Activated CD4-positive, alpha-beta T cell treated with anti-CD3 and anti-CD28 coated beads, Interleukin-2, amount 50 U/mL, for 1 hour (primary cell): ENCODE measurements at places on chromosomes 12 and 14.

- no peak for DNase-seq
These were observed 113.9 kb downstream of the AEBP2 start for GRCh38 chr12:19553175-19553574.

GRCh38 chr12:21343636-21344035, 8.9 kb upstream of the SLCO1A2 start:
- no peak for DNase-seq

DNA sequence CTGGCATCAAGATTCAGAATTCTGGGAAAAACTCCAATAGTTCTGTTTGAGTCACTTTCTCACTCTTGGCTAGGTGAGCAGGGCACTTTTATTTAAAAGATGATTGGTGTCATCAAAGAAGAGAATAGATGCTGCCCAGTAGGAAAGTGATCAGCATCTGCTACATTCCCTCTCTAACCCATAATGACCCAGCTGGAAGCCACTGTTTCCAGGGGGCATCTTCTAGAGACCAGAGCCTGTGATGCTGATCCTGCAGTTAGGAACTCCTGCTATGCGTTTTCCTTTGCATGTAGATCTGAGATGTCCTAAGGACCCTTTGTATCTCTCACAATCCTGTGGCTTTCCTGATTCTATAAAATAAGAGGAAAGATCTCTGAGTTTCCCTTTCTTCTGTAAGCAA, 79.9 kb upstream of the TMTC1 start:
- no peak for DNase-seq

DNA sequence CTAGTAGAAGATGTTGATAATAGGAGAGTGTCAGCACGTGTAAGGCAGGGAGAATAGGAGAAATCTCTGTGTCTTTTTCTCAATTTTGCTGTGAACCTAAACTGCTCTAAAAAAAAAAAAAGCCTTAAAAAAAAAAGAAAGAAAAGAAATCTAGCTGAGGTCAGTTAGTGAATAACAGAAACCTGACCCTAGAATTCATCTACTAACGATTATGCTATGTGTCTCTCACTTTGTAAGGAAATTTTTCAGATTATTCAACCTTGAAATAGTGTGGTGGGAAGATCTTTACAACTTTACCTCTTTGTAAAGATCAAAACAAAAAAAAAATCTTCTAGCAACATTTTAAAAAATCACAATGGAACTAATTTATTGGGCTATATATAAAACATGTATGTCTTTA, 995.7 kb downstream of the GALC start:
- DNase-seq: no peak

GRCh38 chr14:72880164-72880563, 13.7 kb downstream of the DPF3 start:
- DNase-seq: no peak

DNA sequence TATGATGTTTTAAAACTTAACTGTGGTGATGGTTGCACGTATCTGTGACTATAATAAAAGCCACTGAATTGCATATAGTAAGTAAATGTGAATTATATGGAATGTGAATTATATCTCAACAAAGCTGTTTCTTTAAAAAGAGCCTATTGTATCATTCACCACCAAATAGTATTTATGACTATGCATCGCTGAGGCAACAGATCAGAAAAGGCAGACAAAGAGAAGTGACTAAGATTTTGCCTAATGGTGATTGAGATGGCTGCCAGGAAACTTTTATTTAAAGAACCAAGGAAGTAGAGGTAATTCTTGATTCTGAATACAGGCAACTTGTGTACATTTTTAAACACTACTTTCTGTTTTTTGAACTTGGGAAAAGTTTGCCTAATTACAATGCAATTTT, 31.7 kb downstream of the DHRS7 start:
- DNase-seq: no peak

DNA sequence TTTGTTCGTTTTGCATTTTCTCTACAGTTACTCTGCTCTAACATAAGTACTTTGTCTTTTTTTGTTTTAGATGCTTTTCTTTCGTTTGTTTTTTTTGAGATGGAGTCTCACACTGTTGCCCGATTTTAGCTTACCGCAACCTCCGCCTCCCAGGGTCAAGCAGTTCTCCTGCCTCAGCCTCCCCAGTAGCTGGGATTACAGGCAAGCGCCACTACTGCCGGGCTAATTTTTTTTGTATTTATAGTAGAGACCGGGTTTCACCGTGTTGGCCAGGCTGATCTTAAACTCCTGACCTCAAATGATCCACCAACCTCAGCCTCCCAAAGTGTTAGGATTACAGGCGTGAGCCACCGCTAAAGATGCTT, 2.7 kb downstream of the DIP2B start:
- DNase-seq: no peak

GRCh38 chr12:77324416-77324762, 259.0 kb upstream of the E2F7 start:
- no peak for DNase-seq

- DNase-seq: no peak
These were observed 17.3 kb downstream of the TPH2 start for GRCh38 chr12:71955970-71956369.

DNA sequence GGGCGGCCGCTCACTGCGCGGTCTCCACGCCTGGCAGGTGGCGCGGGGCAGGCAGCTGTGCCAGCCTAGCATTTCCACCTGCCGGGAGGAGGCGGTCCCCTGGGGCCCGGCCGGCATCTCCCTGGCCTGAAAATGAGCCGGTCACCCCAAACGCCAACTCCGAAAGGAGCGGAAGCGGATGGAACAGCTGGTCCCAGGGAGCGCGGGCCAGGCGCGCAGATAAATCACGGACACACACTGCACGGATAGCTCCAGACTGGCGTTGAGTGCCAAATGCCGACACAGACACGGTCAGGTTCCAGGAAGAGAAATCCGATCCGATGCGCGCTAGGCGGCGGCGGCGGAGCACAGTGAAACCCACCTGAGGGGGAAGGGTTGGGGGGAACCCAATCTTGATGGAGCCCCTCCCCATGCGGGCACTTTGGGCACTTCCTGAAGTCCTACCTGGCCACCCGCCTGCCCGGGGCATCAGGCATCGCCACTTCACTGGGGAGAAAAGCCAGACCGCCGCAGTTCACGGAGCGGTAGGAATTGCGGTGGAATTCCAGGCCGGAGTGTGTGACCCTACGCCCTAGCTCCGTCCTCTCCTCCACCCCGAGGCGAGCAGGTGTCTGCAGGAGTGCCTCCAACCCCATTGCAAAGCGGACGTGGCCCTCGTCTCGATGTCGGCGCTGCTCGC, 624 bp upstream of the PLEKHD1 start:
- DNase-seq: no peak

- DNase-seq: no peak
These were observed 509.1 kb downstream of the VRK1 start for GRCh38 chr14:97306133-97306759.

DNA sequence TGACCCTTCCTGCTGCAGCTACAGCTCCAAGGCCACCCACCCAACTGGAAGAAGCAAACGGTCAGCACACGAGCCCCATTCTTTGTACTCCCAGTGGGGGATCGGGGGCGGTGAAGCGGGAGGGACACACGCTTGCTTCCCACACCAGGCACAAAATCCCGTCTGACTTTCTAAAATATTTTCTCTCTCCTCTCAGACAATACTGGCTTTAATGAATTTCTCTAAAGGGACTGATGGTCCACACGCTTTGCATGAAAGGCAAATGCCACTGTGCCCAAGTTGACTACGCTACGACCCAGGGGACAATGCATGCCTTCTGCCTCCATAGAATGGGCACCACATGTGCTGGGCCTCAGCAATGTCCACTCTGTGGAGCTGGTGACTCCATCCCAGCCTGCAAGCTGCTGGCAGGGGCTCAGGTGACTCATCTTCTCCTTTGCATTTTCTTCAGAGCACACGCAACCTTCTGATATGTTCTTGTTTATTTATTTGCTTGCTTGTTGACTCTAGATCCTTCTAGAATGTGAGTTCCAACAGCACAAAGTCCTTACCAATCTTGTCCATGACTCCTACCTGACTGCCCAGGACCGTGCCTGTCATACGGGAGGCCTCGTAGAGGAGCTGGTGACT, 15.6 kb downstream of the SYNE3 start:
- DNase-seq: no peak

DNA sequence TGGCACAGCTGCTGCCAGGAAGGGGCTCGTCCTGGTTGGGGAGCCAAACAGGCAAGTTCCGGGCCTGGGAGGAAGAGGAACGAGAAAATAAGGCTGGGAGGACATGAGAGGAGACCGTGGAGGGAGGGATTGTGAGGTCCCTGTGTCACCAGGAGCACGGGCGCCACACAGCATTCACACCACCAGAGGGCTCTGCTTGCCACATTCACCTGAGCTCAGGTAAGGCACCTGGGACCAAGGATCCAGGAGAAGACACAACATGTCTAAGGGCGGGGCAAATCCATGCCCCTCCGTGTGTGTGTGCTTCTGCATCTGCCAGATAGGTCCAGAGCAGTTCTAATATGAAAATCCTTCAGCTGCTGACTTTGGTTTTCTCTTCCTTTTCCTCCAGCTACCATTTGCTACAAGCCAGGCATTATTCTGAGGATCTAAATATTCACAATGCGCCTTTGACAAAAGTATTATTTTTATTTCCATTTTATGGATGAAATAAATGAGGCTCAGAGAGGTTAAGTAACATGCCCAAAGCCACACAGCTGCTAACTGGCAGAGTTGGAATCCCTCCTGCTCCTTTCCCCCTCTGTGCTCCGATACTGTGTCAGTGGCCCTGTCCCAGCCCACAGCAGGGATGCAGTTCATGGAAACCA, 14.6 kb downstream of the RAPGEF3 start:
- DNase-seq: peak; percentile 68

GRCh38 chr12:105920161-105920684, 218.5 kb downstream of the NUAK1 start:
- no peak for DNase-seq

GRCh38 chr14:102927346-102927877, 4.9 kb downstream of the AMN start:
- DNase-seq: no peak

- no peak for DNase-seq
These were observed 312.3 kb downstream of the RAD51B start for GRCh38 chr14:68131907-68132306.

- DNase-seq: no peak
These were observed 954 bp upstream of the SLC39A2 start for GRCh38 chr14:20998139-20998538.

GRCh38 chr12:46585854-46586621, 213.5 kb upstream of the SLC38A2 start:
- peak; percentile 16 for DNase-seq

- DNase-seq: no peak
These were observed 1278.3 kb downstream of the SLC16A7 start for GRCh38 chr12:60874091-60874490.

GRCh38 chr12:89800435-89800834, 91.8 kb upstream of the ATP2B1 start:
- no peak for DNase-seq

DNA sequence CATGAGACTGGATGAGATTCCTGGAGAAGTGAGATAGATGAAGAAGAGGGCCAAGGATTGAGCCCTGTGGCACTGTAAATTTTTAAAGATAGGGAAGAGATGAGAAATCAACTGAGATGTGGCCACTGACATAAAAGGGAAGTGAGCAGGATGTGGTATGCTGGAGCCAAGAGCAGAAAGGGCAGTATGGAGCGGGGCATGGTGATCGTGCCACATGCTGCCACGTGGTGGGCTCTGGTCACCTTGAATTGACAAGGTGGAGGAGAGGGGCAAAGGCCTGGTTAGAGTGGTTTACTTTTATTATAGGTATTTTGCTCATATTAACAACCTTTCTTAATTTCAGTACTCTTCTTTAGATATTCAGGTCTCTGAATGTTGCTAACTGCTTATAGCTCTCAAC, 257.9 kb downstream of the NEDD1 start:
- no peak for DNase-seq

DNA sequence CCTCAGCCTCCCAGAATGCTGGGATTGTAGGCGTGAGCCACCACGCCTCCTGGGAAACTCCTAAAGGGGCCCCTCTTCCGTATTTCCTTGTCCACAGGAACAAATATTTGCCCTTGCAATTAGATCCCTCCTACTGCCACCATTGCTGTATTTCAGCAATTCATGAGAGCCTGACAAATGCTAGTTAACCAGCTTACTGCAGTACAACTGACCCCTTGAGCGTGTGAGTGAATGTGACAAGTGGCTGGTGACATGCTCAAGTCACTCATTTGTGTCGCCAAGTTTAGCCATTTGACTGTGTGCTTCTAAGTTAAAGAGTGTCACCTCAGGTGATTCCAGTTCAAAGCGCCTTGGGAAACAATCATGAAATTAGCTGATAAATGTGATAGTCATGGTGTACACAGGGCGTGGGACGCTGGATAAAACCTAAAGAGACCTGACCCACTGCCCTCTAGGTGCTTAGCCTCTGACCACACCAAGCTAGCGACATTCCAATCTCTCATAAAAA, 56.1 kb upstream of the MAP1LC3B2 start:
- no peak for DNase-seq

GRCh38 chr12:27635349-27635972, 60.8 kb upstream of the REP15 start:
- no peak for DNase-seq

GRCh38 chr12:130925666-130926015, 28.1 kb upstream of the ADGRD1 start:
- DNase-seq: no peak

GRCh38 chr12:88111074-88111652, 30.7 kb downstream of the CEP290 start:
- no peak for DNase-seq

- DNase-seq: no peak
These were observed 115.4 kb downstream of the GCH1 start for GRCh38 chr14:54787261-54787660.

- DNase-seq: no peak
These were observed 49.9 kb downstream of the FOXN3 start for GRCh38 chr14:89366864-89367778.

DNA sequence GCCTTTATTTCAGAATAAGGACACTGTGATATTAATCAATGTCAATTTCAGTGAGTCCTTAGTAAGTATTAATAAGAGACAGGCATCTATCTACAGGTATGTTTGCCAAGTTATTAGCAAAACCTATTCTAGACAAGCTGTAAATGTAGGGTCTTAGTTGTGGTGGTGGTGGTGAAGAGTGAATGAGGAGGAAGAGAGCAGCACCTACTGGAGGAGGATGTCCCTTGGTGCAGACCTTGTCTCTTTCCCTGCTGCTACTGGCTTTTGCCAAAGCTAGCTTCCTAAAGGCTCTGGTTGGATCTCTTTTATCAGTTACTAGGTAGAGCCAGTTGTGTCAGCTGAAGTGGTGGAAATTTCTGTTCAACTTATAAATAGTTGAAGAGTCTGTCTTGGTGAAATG, 304.8 kb upstream of the ATP2B1 start:
- DNase-seq: no peak

- no peak for DNase-seq
These were observed 12.5 kb downstream of the EGLN3 start for GRCh38 chr14:33938131-33938949.

DNA sequence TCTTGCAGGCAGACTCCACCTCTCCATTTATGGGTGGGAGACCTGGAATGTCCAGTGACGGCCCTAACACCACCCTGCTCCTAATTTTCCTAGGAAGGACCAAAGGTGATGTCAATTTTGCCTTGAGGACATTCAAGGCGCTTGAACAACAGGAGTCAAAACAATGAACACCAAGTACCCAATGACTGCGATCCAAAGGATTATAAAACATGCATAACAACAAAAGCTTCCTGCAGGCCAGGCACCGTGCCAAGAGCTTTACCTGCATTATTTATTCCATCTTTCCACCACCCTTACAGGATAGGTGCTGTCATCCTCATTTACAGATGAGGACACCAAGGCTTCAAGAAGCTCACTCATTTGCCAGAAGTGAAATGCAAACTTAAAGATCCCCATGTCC, 15.2 kb upstream of the FOXN3 start:
- no peak for DNase-seq

- DNase-seq: peak; percentile 52
These were observed 238.9 kb downstream of the CHST11 start for GRCh38 chr12:104695453-104696148.
